EL (cell line): ENCODE measurements at places on chromosomes 5 and 9.

- no peak for DNase-seq
Measured at GRCh38 chr5:110612794-110613247, 113.7 kb downstream of the TMEM232 start.

DNA sequence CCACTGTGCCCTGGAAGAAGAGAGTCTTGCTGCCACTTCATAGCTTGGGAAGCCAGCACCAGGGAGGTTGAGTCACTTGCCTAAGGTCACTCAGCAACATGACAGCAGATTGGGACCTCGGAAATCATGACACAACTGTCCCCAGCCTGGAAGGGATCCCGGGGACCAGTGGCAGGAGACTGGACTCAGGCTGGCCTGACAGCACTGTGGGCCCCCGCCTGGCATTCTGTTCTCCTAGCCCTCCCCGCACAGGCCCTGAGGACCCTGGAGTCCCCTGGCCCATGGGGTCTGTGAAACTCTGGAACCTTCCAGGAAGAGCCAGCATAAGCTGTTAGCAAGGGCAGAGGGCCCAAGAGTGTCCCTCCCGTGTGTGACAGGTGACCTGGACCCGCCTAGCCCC is 64.9 kb downstream of the COL5A1 start:
- peak; percentile 45 for DNase-seq

- DNase-seq = no peak
Measured at GRCh38 chr9:89522959-89523285, 25.0 kb upstream of the SEMA4D start.

GRCh38 chr5:133113331-133114061 is 61.7 kb downstream of the HSPA4 start:
- DNase-seq = peak; percentile 59

DNA sequence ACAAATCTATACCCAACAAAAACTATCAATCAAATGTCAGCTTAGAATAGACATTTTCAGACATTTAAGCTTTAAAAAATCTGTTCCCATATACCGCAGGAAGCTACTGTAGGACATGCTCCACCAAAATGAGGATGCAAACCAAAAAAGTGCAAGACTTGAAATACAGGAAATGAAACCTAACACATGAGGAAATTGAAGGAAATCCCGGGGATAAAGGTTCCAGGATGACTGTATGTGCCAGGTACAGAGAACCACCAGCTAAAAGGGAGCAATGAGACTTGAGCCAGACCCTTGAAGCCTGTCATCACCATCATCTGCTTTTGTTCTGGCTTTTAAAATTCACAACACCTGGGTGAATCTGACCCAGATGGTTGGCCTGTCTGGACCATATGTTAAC is 21.4 kb downstream of the DIAPH1 start:
- no peak for DNase-seq

- DNase-seq = no peak
Measured at GRCh38 chr5:55934115-55934613, 60.6 kb downstream of the IL6ST start.

GRCh38 chr5:132086277-132086794 is 12.7 kb downstream of the CSF2 start:
- DNase-seq = peak; percentile 99

DNA sequence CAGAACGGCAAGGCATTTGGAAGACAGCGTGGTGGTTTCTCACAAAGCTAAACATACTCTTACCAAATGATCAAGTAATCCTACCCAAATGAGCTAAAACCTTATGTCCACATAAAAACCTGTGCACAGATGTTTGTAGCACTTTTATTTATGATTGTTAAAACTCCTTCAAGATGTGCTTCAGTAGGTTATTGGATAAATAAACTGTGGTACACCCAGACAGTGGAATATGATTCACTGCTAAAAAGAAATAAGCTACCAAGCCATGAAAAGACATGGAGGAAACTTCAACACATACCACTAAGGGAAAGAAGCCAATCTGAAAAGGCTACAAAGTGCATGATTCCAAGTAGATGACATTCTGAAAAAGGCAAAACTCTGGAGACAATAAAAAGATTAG is 94.2 kb downstream of the FOXD1 start:
- DNase-seq = no peak

DNA sequence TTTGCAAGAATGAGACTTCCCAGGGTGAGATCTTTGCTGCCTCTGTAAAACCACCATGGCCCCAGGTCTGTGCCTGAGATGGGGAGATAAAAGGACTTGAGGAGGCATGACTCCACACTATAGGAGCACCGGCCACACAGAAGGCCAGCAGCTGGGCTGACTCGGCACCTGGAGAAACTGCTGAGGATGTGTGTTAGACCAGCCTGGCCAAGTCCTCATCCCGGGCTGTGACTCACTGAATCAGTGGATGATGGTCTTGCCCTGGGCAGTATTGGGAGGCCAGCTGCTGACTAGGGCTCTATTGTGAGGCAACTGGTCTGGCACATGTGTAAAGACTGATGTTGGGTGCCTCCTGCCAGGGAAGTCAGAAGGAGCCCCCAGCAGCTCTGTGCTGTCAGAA is 286.2 kb downstream of the ACTL7B start:
- peak; percentile 82 for DNase-seq

- no peak for DNase-seq
Measured at GRCh38 chr5:32158679-32158975, 15.5 kb downstream of the GOLPH3 start.

GRCh38 chr5:151427258-151427657 is 20.1 kb upstream of the SLC36A1 start:
- DNase-seq = no peak
